Progenitor cell of endocrine pancreas (in vitro differentiated cells): ENCODE measurements at places on chromosomes 7 and 10. TPM values are rescaled to one million over a fixed set of nuclear protein-coding genes. Genes with fewer than 3 reads are reported as not detected.
A peak's percentile ranks its signal among the peaks of the same experiment; 100 is the strongest.

GRCh38 chr7:1659696-1660095, 10.4 kb upstream of the ELFN1 start:
- H3K27me3 ChIP-seq = peaks cover 62% of the 10 kb centered on the region
- H3K4me3 ChIP-seq = no peak overlapping the region
- H3K4me1 ChIP-seq = peaks cover 2% of the 10 kb centered on the region
- no peak overlapping the region for H3K27ac ChIP-seq
- no peak for DNase-seq

GRCh38 chr7:27409776-27410175, 167.2 kb downstream of the EVX1 start:
- peaks cover 4% of the 10 kb centered on the region for H3K4me1 ChIP-seq
- no peak for DNase-seq
- peaks cover 8% of the 10 kb centered on the region for H3K27me3 ChIP-seq
- no peak overlapping the region for H3K27ac ChIP-seq
- H3K4me3 ChIP-seq = no peak overlapping the region

DNA sequence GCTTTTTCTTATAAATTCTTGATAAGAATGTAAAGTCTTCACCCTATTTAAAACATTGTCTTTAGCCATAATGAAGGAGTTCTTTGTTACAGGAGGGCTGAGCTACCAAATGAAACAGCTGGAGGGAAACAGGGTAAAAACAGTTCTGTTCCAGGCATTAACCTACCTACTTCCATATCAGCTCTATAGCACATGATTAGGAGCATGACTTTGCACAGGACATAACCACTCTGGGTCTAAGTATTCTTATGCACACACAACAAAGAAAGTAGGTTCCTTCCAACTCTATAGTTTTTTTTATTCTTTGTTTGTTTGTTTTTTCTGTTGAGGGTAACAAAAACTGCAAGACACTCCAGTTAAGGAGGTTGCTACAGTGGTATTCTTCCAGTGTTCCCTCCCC, 52.7 kb downstream of the SCIN start:
- H3K4me1 ChIP-seq = peaks cover 13% of the 10 kb centered on the region
- H3K4me3 ChIP-seq = no peak overlapping the region
- H3K27ac ChIP-seq = no peak overlapping the region
- DNase-seq = no peak

DNA sequence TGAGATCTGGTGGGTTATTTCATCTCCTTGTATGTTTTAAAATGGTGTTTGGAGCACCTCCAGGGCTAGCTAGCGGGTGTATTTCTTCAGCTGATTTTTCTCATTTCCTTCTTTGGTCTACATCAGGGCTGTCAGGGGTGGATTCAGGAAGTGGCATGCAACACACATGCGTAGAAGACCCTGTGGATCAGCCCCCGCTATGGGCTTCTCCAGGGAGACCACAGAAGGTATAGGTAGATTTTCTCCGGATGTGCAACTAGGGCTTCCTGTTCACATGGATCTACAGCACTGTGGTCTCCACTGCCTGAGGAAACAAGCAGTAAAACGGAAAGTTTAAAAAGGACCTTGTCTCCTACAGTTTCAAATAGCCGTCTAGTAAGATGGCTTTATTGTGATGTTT, 10.4 kb downstream of the NUB1 start:
- DNase-seq = no peak
- peaks cover 7% of the 10 kb centered on the region for H3K4me1 ChIP-seq
- H3K27ac ChIP-seq = no peak overlapping the region
- no peaks in the 10 kb centered on the region for H3K27me3 ChIP-seq
- peaks cover 24% of the 10 kb centered on the region for H3K36me3 ChIP-seq
- H3K4me3 ChIP-seq = no peak overlapping the region

DNA sequence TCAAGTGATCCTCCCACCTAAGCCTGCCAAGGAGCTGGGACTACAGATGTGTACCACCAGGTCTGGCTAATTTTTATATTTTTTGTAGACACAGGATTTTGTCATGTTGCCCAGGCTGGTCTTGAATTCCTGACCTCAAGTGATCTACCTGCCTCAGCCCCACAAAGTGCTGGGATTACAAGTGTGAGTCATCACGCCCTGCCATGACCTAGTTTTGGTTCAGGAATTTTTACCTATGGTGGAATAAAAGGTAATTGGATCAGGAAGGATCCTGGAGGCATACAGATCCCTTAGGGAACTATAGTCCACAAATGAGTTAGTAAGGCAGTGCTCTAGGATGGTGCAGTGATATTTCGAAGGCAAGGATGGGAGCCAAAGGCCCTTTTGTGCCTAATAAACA, 717.9 kb downstream of the PHTF2 start:
- H3K4me1 ChIP-seq = no peaks in the 10 kb centered on the region
- no peaks in the 10 kb centered on the region for H3K36me3 ChIP-seq
- no peak for DNase-seq
- H3K27me3 ChIP-seq = no peaks in the 10 kb centered on the region

DNA sequence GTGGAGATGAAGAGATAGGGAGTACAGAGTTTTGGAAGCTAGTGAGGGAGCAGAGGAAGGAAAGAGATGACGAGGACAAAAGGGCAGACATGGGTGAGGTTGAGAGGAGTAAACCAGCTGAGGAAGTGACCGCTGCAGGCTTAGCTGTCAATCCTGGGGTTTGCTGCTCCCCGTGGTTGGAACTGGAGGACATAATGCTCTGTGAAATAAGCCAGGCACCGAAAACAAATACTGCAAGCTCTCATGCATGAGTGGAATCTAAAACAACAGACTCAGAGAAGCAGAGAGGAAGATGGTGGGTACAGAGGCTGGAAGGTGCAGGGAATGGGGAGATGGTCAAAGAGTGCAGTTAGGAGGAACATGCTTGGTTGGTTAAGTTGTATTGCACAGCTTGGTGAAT, 482.2 kb upstream of the C7orf33 start:
- peaks cover 11% of the 10 kb centered on the region for H3K4me1 ChIP-seq
- no peaks in the 10 kb centered on the region for H3K27me3 ChIP-seq
- DNase-seq = no peak
- no peaks in the 10 kb centered on the region for H3K36me3 ChIP-seq
- H3K27ac ChIP-seq = no peak overlapping the region
- no peak overlapping the region for H3K4me3 ChIP-seq

- H3K27me3 ChIP-seq = no peaks in the 10 kb centered on the region
- DNase-seq = no peak
- H3K36me3 ChIP-seq = no peaks in the 10 kb centered on the region
- H3K27ac ChIP-seq = peak overlapping the region; percentile 44
- peaks cover 2% of the 10 kb centered on the region for H3K4me1 ChIP-seq
- no peak overlapping the region for H3K4me3 ChIP-seq
Observed at GRCh38 chr7:20998309-20998708, 211.6 kb upstream of the SP8 start.

Gene CNTNAP2
- 6.5 and 8.2 TPM in 2 replicates for total RNA-seq

Gene LRRC61
- 28.1 and 28.3 TPM in 2 replicates for total RNA-seq

Gene HHEX
- 39.3 and 46.1 TPM in 2 replicates for total RNA-seq

Gene LIPK
- total RNA-seq = not detected in 2 replicates
